ENCODE measurements at places on chromosomes 4 and X. TPM values are rescaled to one million over a fixed set of nuclear protein-coding genes. Genes with fewer than 3 reads are reported as not detected.

Gene SNCA
- 0.52 TPM for total RNA-seq

Gene OPRPN
- not detected for total RNA-seq

Gene PLAC1
- total RNA-seq: 0.26 TPM

Gene KLF3
- 11.2 TPM for total RNA-seq

Gene GK
- 21.6 TPM for total RNA-seq

Gene ZNF732
- total RNA-seq: 0.09 TPM

Gene CTAG2
- total RNA-seq: not detected

Gene JCHAIN
- 0.34 TPM for total RNA-seq

Gene HTT-AS
- total RNA-seq: not detected

Gene DNAJB14
- total RNA-seq: 40.8 TPM

Gene SORCS2
- 0.79 TPM for total RNA-seq

Gene TMEM175
- 13.7 TPM for total RNA-seq

Gene TRIM2
- 132 TPM for total RNA-seq

Gene MAOB
- total RNA-seq: 5.5 TPM

Gene GTPBP6
- 37.5 TPM for total RNA-seq

Gene HTN1
- not detected for total RNA-seq

Gene AFF2
- 0.79 TPM for total RNA-seq

Gene POU3F4
- not detected for total RNA-seq

All from bronchial smooth muscle cell (primary cell).